ENCODE measurements at places on chromosomes 6 and 20.

GRCh38 chr6:105336986-105337385, 65.9 kb downstream of the PREP start:
- DNase-seq: no peak

DNA sequence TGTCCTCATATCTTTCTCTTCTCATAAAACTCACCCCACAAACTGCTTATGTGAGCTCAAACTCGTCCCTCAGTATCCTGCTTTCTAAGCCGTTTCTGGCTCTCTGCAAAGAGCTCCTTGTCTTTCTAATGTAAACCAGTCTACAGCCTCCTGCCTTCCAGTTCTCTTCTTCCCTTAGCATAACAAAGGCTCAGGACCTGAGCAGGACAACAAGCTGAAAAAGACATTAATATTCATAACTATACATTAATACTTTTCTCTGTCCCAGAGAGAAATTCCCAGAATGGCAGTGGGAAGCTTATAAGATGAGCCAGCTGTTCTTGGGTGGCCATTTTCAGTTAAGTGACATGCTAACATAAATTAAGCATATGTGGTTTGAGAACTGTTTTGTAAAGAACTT, 207.0 kb upstream of the TCF21 start:
- no peak for DNase-seq

- no peak for DNase-seq
Observed at GRCh38 chr6:46581459-46582177, 71.0 kb downstream of the CYP39A1 start.

GRCh38 chr6:44475417-44475778, 87.9 kb downstream of the CDC5L start:
- DNase-seq: no peak

DNA sequence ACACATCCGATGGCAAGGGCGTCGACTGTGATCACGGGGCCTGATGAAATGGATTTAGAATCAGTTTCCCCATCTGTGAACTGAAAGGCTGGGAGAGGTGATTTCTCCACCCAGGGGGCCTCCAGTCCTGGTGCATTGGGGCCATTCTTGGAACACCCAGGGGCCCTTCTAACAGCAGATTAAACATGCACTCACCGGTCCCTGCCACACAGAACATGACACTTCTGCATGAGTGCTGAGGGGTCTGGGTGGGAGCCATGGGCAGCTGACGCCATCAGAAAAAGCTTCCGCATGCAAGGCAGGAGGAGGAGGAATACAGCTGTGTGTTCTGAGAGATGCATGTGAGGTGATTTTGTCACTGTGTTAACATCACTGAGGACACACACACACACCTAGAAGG, 26.8 kb downstream of the DLL1 start:
- DNase-seq: no peak

- no peak for DNase-seq
Observed at GRCh38 chr6:85602100-85602499, 8.4 kb upstream of the SNX14 start.

DNA sequence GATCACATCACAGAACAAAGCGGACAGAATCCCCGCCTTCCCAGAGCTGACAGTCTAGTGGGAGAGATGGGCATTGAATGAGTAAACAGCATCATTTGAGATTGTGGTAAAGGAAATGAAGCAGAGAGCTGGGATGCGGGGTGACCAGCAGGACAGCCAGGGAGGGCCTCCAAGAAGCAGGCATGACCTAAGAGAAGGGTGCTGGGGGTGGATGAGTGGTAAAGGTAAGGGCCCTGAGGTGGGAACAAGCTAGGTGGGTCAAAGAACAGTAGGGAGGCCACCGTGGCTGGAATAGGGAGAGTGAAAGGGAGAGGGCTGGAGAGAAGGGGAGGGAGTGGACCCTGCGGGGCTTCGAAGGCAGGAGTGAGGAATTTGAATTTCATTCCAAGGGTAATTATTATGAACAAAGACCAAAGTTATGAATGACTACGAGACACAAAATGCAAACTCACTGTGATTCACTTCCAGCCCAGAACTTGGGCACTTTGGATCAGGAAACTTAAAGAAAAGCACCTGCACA, 61.4 kb downstream of the CEBPB start:
- no peak for DNase-seq

- DNase-seq: no peak
Observed at GRCh38 chr6:142307963-142308748, 6.3 kb downstream of the ADGRG6 start.

DNA sequence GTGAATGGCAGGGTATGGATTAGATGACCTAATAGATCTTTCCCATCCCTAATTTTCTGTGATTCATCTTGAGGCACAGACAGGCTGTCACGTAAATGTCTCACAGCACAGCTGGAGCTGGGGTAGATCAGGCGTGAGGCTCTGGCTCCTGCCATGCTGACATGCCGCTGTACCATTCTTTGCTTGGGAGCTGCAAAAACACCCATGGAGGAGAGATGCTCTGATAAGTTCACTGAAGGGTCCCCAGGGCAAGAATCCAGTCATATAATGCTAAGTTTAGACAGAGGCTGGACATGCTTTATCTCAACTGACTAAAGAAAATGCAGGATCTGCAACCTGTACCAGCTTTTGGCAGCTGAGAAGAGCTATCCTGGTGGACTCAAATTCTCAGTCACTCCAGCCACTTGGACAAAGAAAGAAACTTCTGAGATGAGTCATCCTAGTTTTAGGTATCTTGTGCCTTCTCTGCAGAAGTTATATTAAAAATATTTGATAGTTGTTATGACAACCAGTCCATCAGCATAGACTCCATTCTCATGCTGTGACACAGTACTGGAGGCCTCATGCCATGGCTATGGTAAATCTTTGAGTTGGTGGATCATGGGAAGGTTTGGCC, 185.1 kb upstream of the RAB32 start:
- DNase-seq: no peak

DNA sequence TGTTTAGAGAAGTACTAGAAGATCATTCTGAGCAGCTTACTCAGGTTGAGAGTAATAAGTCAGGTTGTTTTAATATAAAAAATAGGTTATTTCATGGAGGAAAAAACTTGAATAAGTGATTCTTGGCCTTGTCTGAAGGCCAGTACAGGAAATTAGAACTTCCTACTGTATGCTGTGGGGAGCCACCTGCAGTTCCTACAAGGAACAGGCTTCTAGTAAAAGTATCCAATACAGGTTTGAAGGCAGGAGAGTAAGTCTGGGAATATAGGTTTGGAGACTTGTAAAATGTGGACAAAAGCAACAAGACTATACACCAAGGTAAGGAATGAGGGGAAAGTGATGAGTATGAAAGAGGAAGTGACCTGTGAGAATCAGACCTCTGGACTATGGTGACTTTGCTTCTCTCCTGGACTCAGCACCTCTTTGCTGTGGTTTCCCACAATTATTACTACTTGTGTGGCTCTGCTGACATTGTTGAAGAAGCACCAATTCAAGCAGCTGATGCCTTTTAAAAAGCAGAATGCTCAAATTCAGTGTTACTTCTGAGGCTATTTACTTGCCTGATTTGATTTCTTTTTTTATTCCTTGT, 278.6 kb downstream of the TBC1D7 start:
- DNase-seq: no peak

DNA sequence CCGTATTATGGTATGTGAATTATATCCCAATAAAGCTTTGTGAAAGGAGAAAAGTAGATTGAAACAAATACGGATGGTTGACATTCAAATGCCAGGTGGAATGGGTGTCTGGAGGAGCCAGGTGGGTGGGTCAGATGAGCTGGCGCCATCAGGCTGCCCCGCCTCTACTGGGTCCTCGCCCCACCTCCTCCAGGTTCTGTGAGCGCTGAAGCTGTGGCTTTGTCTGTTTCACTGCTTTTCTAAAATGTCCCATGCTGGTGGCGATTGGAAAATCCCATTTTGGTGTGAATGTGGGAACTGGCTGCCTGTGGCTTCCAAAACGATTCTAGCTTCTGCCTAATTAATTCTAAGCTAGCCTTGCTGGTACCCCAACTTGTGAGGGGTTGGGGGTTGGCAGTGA, 16.5 kb downstream of the DUSP22 start:
- no peak for DNase-seq

GRCh38 chr6:28224131-28225055, 682 bp upstream of the ZSCAN9 start:
- DNase-seq: no peak

DNA sequence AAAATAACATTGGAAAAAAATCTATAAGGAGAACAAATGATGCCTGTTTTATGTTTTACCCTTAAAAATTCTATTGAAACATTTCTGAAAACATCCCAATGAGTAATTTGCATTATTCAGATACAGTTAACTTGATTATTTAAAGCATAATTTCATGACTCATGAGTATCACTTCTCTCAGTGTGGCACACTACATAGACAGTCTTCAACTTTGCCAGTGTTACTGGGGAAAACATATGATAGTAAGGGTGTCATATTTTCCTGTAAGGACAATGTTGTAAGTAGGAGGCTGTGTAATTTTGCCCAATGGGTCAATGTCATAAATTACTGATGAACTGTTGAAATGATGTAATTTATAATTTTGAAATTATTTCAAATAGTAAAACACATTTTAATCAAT, 125.5 kb downstream of the PHACTR1 start:
- DNase-seq: no peak

- no peak for DNase-seq
Observed at GRCh38 chr6:56660381-56660730, 17.7 kb upstream of the DST start.

- no peak for DNase-seq
Observed at GRCh38 chr6:41334482-41335040, 847 bp upstream of the NCR2 start.

DNA sequence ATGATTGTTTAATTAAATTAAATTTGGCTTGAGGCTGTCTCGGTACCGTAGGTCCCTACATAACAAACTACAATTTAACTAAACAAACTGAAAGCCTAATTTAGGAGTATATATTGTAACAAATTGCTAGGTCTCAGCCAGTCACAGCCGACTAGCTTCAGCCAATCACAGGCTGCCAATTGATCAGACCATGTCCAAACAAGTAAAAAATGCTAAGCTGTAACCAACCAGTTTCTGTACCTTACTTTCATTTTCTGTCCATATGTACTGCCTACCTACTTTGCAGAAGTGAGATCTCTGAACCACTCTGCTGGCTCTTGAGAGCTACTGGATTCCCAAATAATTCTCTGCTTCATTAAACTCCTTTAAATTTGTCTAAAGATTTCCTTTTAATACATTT, 648.0 kb upstream of the GJE1 start:
- no peak for DNase-seq

GRCh38 chr20:56689318-56689717, 60.2 kb downstream of the TFAP2C start:
- DNase-seq: no peak

DNA sequence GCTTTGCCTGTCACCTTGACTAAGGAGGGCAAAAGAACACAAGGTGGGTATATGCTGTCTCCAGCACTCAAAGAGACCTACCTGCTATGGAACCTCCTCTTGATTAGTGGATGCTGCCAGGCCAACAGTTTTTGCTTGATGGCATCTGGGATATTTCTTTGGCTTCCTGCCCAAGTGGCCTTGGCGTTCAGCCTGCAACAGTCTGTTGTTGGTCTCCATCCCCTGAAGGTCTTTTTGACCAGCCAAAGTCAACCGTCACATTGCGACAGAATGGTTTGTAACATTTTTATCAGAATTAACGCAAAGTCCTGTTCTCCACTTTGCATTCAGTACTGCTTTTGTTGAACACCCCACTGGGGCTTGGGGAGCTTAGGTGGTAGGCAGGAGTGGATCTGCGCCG, 37.1 kb downstream of the SERPINB1 start:
- DNase-seq: no peak

GRCh38 chr6:18263418-18264218, 712 bp downstream of the DEK start:
- DNase-seq: no peak

- DNase-seq: no peak
Observed at GRCh38 chr20:9154464-9155024, 85.7 kb downstream of the PLCB4 start.

DNA sequence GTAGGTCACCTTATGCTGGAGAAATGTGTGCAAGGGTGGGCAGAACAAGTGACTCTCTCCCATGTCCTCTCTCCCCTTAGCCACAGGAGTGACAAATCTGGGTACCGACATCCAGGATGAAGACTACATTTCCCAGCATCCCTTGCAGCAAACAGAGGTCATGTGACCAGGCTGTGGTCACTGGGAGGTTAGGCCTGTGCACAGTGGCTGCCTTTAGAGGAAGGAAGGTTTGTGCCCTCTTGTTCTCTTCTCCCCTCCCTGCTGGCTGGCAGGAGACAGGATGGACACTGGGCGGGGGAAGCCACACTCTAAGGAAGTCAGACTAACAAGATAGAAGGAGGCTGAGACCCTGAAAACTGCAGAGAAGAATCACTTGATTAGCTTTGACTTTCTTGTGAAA, 360.2 kb downstream of the PREX1 start:
- DNase-seq: no peak

DNA sequence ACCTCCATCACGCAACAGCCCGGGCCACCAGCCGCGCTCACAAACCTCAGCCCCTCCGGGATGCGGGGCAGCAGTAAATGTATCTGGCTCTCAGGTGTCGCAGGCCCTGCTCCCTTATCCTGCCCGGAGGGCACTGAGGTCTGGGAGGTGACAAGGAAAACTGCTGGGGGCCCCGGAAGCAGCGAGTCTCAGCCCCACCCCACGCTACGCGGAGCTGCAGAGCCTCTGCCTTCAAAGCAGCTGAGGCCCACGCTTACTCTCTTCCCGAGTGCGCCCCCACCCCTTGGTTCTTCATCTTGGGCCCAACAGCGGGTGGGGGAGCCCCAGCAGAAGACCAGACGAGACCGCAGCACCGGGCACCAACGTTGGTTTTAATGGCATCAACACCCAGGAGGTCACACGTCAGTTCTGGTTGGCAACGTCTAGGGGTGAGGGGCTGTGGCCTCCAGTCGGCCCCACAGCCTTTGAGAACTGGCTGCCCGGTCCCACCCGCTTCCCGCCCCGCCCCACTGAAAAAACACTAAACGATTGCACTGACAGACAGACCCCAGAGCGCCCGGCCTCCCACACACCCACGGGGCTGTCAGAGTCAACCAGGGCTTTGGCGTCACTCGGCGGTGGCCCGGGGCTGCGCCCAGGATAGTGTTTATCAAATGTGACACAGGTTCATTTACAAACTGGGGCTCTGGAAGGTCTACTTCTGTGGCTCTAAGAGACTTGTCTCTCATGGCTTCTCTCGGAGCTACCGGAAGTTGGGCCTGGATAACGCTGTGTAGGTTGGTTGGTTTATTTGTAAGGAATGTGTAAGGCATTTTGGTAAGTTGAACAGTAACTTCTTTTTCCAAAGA, 43.7 kb downstream of the DSTN start:
- no peak for DNase-seq

All from T follicular helper cell (primary cell).